Lower leg skin (tissue), 4 donors: ENCODE measurements at places on chromosomes 6 and 20. TPM values are rescaled to one million over a fixed set of nuclear protein-coding genes. Genes with fewer than 3 reads are reported as not detected.

The CRISP3 gene
- 17.0 TPM for total RNA-seq

The NEDD9 gene
- total RNA-seq = 26.8 TPM

GRCh38 chr6:28743271-28743789 lies 180.5 kb downstream of the TRIM27 start:
- DNase-seq = no peak

- no peak for DNase-seq
These were observed 11.0 kb downstream of the RRBP1 start for GRCh38 chr20:17671011-17671410.

GRCh38 chr6:79042799-79043126 lies 35.3 kb downstream of the PHIP start:
- no peak for DNase-seq

- DNase-seq = no peak
These were observed 125.7 kb downstream of the TCP11 start for GRCh38 chr6:35015476-35015875.

DNA sequence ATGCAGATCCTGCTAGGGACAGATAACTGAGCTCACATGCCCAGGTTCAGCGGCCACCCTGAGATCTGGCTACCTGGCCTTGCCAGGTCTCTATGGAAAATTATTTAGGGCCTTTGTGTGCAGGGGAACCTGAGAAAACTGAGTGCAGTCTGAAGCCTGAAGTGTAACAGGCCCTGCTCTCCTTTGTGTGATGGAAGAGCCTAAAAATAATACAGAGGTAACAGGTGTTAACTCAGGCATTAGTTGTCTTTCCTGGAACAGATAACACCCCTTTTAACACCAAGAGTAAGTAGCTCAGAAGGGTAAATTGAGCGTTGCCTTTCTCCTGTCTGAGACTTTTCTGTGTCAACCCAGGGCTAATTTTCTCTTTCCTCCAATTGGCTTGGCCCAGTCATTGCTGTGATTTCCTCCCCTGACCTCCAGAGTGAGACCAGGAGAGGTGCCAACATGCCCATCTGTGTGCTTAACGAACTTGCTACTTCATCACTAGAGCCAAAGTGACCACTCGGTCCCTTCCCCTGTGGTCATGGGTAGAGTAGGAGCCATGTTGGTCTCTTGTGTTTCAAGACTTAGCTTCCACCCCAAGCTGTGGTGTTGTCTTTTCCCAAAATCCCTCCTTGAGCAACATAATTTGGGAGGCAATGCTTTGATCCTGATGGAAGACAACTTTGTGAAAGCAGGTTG lies 304.4 kb upstream of the JAG1 start:
- no peak for DNase-seq

GRCh38 chr20:38217791-38218565 lies 42.6 kb downstream of the KIAA1755 start:
- DNase-seq = no peak

GRCh38 chr6:149990212-149990660 lies 26.5 kb downstream of the ULBP1 start:
- DNase-seq = peak; percentile 83

DNA sequence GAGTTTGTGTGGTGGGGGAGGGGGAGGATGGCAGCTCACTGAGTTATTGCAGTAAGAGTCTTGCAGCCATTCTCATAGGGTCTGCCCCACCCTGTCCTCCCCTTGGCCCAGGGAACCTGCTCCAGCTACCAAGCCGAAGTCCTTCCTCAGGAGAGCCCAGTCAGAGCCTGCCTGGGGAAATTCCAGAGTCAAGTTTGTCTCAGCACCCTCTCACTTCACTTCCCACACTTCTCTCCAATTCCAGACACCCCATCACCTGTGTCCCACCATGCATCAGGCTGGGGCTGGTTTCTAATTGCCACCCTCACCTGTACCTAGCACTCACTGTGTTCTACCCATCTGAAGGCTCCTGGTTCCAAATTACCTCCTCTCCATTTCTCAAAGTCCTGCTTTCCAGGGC lies 10.3 kb upstream of the SLC22A16 start:
- peak; percentile 54 for DNase-seq

The DLK2 gene
- 29.3 TPM for total RNA-seq

- DNase-seq = no peak
These were observed 6.4 kb upstream of the EXOC2 start for GRCh38 chr6:699319-699718.
